ENCODE measurements at places on chromosomes 1 and 21. TPM values are rescaled to one million over a fixed set of nuclear protein-coding genes. Genes with fewer than 3 reads are reported as not detected.

The KRTAP11-1 gene
- not detected for total RNA-seq

The HHAT gene
- total RNA-seq = 1.5 TPM

The PADI6 gene
- total RNA-seq = not detected

The OR10Z1 gene
- not detected for total RNA-seq

The RHOU gene
- total RNA-seq = 9.5 TPM

The IFI44L gene
- total RNA-seq = not detected

The KRTAP13-2 gene
- total RNA-seq = not detected

The TTLL7 gene
- total RNA-seq = 2.9 TPM

The FAM163A gene
- total RNA-seq = not detected

The VSIG8 gene
- total RNA-seq = not detected

The PRXL2B gene
- 18.9 TPM for total RNA-seq

The TDRD5 gene
- not detected for total RNA-seq

The COL18A1 gene
- 141 TPM for total RNA-seq

The MIXL1 gene
- not detected for total RNA-seq

The GSTM5 gene
- total RNA-seq = not detected

The CRYBG2 gene
- 1.3 TPM for total RNA-seq

The INSRR gene
- not detected for total RNA-seq

The FCN3 gene
- total RNA-seq = not detected

The HSD17B7 gene
- total RNA-seq = 9.0 TPM

The UAP1 gene
- 35.1 TPM for total RNA-seq

The ID3 gene
- 414 TPM for total RNA-seq

The APOBEC4 gene
- not detected for total RNA-seq

The LCE2B gene
- not detected for total RNA-seq

Measured in A549 treated with Mapracorat at 1 μM for 4 hours (cell line).